CD4-positive, alpha-beta T cell treated with Interleukin-21 for 1 hour (primary cell): ENCODE measurements at places on chromosomes 12 and 14.

GRCh38 chr12:74490390-74491064, 47.1 kb upstream of the ATXN7L3B start:
- peak; percentile 13 for DNase-seq

GRCh38 chr14:25122843-25123242, 72.9 kb upstream of the STXBP6 start:
- DNase-seq: no peak

GRCh38 chr12:105278043-105278697, 42.2 kb upstream of the APPL2 start:
- DNase-seq: no peak

GRCh38 chr14:65412856-65413738, 567 bp downstream of the FUT8 start:
- DNase-seq: peak; percentile 22

DNA sequence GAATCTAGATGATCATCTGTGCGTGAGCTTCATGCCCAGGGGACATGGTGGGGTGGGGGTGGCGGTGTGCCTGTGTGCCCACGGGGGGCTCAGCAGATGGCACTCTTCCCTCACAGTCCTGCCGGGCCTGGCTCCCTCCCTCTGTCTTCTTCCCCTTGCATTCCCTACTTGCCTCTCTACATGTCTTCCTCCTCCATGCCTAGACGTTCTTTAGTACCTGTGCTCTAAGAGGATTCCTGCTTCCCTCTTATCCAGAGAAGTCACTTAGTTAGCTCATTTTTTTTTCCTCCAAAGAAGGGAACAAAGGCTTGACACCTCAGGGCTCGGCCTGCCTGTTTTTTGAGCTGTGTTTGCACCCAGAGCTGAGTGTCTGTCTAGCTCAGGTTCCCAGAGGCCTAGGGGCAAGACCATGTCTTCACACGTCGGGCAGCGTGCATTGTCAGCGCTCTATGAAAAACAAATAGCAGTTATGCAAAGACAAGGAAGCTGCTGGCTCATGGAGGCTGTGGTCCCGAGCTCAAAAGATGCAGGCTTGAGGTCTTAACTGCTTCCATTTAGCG, 48.8 kb downstream of the NINJ2 start:
- DNase-seq: peak; percentile 29

- DNase-seq: no peak
These were observed 492.5 kb downstream of the FUT8 start for GRCh38 chr14:65904988-65905387.

GRCh38 chr14:94450722-94451090, 1.9 kb downstream of the SERPINA11 start:
- DNase-seq: no peak

GRCh38 chr12:12513416-12514006, 49.2 kb downstream of the DUSP16 start:
- no peak for DNase-seq

DNA sequence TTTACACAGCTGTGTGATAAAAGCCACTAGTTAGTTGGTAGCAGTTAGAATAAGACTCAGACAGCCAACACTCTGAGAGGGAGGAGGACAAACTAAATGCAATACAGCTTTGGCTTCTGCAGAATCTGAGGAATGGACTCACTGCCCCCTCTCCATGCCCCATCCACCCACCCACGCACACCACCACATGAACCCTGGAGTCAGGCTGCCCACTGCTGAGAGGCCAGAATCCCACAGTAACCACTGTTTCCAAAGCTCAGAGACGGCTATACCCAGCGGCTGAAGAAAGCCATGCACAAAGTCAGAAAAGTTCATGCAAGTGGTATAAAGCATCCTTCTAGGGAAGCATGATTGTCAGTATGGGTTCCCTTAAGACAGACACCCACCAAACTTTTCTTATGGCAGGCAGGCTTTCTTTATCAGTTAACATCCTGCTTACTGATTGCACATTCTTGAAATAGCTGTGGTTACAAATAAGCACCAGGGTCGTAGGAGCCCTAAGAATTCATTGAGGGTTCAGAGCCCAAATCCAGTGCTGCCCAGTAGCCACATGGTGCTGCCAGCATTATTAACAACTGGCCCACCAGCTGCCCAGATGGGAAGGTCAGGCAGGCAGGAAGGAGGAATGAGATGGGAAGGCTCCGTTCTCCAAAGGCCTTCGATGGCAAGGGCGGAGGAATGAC, 61.5 kb downstream of the NT5DC3 start:
- DNase-seq: no peak

- DNase-seq: no peak
These were observed 849 bp upstream of the PLD4 start for GRCh38 chr14:104923640-104924420.

DNA sequence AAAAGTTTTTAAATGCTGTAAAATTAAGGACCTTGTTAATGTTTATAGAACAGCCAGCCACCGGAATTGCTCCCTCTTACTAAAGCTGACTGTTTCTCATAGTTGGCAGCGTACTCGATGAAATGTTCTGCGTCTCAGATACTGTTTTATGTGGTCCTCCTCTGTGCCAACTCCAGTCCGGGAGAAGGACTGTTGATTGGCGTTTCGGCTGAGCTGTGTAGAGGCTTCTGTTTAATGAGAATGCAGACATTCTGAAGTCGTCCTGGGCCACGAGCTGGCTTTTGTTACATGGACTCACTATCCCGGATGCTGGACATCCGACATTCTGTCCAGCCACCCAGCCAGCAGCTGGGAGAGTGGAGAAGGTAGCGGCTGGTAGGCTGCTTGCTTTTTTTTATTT, 75.4 kb downstream of the WDR20 start:
- no peak for DNase-seq

GRCh38 chr14:20905676-20906075, 14.5 kb downstream of the RNASE3 start:
- DNase-seq: no peak

DNA sequence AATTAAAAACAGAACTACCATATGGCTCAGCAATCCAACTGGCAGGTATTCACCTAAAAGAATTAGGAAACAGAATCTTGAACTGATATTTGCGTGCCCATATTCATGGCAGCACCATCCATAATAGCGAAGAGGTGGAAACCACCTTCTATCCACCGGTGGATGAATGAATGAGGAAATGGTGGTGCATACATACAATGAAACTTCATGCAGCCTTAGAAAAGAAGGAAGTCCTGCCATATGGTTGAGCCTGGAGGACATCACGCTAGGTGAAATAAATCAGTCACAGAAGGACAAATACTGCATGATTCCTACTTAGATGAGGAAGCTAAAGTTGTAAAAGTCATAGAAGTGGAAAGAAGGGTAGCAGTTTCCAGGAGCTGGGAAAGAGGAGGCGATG, 6.6 kb downstream of the TCL1A start:
- no peak for DNase-seq

- DNase-seq: peak; percentile 24
These were observed 72.0 kb downstream of the PPP2R5E start for GRCh38 chr14:63470962-63471793.

- DNase-seq: no peak
These were observed 105.1 kb downstream of the BMP4 start for GRCh38 chr14:53851394-53852090.

GRCh38 chr14:28635387-28635786, 131.2 kb upstream of the FOXG1 start:
- DNase-seq: no peak

- DNase-seq: no peak
These were observed 30.9 kb upstream of the WDR89 start for GRCh38 chr14:63672417-63673180.

DNA sequence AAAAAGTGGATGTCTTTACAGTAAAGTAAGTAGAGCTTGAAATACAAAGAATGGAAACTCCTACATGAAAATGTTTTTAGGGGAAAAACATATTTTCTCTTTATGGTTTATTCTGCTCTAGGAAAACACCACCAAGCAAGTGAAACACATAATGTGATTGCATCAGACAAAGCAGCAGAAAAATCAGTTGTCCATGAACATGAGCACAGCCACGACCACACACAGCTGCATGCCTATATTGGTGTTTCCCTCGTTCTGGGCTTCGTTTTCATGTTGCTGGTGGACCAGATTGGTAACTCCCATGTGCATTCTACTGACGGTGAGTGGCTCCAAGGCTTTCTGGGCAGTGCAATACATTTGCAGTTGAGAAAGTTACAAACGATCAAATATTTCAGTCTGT, 42.6 kb upstream of the PLEKHD1 start:
- no peak for DNase-seq
